Hypothalamus (tissue), 51 donors: ENCODE measurements at places on chromosomes 16 and 17.

DNA sequence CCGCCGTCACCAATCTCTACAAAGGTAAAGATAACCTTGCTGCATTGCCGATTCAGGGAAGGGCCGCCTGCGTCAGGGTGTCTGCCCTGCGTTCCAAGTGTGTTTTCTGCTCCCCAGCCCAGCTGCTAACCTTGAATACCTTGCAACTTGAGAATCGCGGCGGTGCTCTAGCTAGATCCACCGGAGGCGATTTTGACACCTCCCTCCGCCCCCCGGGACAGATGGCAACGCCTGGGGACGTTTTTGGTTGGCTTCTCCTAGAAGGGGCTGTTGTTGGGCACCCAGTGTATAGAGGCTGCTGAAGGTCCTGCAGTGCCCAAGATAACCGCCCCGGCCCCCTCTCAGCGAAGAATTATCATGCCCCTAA is 1.5 kb downstream of the HAPSTR1 start:
- no peak for DNase-seq

DNA sequence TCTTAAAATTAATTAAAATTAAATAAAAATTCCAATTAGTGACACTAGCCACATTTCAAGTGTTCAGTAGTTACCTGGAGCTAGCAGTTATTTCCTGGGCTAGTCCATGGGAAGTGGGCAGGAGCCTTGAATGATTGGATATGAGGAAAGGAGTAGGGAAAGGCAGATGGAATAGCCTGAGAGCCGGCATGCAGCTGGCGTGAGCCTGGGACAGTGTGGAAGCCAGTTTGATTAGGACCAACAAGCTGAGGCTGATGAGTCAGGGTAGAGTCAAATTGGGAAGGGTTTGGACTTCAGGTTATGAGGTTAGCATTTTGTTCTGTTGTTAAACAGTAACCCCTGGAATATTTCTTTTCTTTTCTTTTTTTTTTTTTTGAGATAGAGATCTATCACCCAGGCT is 15.3 kb upstream of the GNA13 start:
- DNase-seq = no peak

DNA sequence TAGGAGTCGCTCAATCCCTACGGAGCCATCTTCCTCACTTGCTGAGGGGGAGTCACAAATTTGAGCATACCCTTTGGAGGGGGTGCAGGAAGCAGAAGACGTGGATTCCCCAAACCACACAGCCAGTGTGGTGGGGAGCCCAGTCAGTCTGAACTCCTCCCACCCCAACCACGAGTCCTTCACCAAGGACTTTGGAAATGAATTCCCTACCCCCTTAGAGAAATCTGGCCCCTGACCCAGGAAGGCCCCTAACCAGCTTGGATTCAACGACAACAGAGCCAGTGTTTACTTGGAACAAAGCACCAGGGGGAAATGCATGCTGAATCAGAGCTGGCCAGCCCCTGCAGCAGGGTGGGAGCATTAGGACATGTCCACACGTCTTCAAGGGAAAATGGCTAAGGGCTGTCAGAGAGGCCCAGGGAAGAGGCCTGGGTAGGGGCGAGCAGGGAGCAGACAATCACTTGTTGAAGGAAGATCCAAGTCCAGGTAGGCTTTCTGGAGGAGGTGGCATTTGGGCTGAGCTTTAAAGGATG is 5.5 kb upstream of the TMEM92 start:
- DNase-seq = no peak

DNA sequence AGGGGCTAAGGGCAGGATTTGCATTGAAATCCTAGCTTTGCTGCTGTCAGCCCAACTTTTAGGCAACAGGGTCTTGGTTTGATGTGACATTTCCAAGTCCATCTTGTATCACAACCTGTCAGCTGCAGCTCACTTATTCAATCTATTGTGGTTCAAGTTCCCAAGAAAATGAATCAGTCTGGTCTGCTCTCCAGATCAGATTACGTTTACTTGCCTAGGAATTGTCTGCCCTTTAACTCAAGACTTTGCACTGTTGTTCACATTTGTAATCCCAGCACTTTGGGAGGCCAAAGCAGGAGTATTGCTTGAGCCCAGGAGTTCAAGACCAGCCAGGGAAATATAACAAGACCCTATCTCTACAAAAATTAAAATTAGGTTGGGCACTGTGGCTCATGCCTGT is 10.0 kb downstream of the STX4 start:
- DNase-seq = no peak

DNA sequence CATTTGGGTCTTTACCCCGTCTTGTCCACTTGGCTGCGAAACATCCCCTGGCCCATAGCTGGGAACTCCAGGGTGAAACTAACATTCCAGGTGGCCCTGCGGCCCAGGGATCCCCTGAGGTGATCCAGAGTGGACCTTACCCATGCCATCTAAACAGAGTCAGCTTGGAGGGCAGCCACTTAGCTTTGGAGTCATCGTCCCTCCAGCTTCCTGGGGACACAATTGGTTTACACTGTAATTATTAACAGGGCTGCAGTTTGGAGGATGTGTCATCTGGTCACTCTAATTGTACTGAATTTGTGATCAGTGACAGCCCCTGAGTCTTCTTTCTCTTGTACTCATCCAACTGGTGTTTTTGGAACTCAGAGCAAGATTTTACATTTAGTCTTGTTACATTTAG is 149.9 kb downstream of the ENGASE start:
- DNase-seq = no peak

- no peak for DNase-seq
Measured at GRCh38 chr16:50880926-50881325, 139.0 kb downstream of the CYLD start.

DNA sequence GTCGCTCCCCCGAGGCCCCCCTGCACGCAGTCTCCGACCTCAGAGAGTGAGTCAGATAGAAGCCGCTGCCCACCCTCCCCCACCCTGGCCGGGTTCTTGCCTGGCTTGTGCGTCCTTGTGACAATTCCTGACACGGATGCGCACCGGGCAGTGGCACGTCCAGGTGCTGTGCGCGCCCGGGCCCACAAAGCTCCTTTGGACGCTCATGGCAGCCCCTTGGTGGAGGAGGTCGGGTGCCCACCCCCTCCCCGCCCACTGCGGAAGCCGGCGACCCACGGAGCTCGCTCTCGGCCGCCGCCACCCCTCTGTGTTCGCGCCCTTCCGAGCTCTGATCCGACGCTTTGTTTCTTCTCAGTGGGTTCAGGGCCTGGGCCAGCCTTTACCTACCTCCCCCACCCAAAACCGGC is 662 bp upstream of the TUBB3 start:
- peak; percentile 28 for DNase-seq

DNA sequence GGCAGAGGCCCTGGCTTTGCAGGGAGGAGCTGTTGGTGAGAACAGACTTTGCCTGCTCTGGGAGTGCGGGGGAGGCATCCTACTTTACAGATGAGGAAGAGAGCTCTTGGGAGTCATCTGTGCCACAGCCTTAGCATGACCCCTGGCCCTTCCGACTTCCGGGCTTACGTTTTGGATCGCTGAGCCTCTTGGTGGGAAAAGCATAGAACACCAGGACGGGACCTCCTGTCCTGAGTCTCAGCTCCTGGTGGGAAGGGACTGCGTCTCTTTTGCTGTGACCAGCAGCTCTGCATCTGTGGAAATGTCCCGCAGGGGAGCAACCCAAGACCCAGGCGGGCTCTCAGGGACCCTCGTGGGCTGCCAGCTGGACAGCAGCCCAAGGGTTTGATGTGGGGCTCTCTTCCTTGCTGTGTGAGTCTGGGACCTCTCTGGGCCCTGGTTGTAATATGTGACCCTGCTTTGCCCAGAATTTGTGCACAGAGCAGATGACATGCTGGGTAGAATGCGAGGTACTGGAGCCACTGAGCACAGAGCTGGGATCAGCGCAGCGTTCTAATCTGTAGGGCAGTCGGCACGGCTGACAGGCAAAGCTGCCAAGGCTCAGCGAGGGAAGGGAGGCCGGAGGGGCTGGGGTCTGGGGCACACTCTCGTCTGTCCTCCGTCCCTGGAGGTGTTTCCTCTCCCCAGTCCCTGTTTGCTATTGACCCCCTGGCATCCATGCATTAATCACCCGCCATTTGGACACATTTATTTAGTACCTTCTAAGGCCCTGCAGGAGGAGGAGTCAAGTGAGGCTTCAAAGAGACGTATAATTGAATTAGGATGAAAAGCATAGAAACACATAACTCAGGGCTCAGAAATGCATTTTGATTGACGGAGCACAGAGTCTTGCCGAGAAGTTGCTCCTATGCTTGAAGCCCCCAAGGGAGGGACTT is 64.0 kb downstream of the NT5M start:
- no peak for DNase-seq

DNA sequence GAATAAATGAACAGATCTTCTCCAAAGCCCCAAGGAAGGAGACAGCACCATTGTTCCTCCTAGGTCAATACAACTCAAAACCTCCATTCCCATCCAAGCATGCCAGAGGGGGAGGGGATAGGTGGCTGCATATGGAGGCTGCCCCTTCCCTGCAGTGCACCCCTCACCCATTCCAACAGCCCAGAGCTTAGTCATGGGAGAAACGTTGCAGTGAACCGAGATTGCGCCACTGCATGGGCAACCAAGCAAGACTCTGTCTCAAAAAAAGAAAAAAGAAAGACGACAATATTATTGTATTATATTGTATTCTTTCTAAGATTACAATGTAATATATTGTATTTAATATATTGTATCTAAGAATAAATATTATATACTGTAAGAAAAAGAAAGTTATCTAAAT is 36.4 kb upstream of the CD300E start:
- no peak for DNase-seq

DNA sequence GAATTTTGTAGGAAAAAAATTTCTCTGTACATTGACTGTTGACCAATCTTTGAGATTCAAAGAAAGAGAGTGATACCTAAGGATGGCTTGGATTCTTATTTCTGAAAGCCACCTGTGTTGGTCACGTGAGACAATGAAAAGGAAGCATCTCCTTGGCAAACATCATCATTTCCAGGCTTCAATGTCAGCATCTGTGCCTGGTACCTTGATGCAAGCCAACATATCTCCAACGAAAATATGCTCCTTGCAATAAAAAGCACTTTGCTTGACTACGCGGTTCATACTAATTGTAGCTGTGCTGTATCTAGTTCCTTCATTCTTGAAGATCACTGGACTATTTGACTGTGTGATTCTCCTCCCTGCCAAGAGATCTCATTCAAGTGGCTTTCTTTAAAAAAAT is 503.4 kb upstream of the PSMD7 start:
- no peak for DNase-seq

DNA sequence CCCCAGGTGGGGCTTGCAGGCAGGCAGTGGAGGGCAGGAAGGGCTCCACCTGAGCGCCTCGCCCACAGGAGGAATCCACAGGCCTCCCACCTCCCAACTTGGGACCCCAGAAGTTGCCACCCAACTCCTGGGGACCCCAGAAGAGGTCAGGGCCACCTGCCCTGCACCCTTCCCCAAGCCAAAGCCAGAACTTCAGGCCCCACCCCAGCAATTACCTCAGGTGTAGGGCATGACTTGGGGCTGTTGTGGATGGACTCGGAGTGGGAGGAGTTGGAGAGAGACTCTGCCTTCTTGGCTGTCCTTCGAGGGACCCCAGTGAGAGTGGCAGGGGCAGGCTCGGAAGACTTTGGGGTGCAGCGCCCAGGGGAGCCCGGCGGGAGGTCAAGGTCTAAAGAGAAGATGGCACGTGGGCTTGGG is 10.5 kb downstream of the TSPOAP1 start:
- no peak for DNase-seq

DNA sequence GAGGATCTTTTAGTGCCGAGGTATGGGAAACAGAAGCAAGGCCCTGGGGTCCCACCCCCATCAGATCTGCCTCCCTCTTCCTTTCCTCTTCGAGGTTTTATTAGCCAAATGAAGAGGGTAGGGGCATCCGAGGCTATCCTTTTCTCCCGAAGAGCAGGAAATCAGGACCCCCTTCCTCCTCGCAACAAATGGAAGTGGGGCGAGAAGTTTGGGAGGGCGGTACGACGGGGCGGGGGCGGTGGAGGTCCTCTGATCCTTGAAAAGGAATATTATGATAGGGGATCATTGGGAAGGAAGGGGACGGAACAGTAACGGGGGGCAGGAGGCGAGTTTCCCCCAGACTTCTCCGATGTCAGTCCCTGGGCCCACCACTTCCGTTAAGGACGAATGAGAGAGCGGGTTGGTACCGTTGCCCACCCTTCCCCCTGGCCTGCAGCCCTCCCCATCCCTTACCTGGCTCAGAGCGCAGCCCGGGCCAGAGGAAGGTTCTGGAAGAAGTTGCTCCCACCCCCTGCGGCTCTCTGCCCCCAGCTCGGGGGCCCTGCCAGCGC is 309 bp downstream of the FOXJ1 start:
- no peak for DNase-seq

DNA sequence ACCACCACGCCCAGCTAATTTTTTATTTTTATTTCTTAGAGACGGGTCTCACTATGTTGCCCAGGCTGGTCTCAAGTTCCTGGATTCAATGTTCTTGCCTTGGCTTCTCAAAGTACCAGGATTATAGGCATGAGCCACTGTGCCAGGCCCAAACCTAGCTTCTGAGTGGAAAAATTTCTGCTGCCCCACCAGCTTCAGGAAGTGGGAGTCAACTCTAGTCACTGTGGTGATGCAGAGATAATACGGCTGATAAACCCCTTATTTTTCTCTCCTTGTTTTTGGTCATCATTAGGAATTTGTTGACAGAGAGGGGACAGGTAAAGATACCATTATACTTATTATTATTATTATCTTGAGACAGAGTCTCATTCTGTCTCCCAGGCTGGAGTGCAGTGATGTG is 27.8 kb upstream of the PHOSPHO1 start:
- no peak for DNase-seq

DNA sequence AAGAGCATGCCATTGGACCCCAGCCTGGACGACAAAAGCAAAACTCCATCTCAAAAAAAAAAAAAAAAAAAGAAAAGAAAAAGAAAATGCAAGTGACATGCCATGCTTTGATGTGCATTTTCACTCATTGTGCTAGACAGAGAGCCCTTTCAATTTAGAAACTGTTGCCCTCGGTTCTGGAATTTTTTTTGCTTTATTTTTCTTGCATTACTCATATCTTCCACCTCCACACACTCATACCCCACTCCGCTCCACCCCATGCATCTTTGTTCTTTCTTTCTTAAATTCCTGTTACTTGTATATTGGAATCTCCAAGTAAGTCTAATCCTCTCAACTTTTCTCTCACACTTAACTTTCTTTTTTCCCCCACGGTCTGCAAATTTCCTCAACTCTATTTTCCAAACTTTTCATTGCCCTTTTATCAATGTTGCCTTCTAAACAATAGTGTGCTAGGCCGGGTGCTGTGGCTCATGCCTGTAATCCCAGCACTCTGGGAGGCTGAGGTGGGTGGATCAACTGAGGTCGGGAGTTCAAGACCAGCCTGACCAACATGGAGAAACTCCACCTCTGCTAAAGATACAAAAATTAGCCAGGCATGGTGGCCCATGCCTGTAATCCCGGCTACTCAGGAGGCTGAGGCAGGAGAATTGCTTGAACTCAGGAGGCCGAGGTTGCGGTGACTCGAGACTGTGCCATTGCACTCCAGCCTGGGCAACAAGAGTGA is 16.8 kb upstream of the SUZ12 start:
- no peak for DNase-seq

DNA sequence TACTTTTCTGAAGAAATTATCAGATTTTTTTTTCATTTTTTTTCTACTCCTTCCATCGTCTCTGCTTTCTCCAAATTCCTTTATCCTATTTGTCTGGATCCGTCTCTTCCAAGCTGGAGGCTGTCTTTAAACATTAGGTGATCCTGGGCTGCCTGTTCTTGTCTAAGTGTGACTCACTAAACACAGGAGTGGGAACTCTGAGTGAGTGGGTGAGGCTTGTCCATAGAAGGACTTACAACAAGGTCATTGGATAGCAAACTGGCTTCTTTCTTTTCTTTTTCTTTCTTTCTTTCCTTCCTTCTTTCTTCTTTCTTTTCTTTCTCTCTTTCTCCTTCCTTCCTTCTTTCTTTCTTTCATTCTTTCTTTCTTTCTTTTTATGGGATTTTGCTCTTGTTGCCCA is 18.2 kb downstream of the ALOX15 start:
- DNase-seq = no peak
